ENCODE measurements at places on chromosomes 1 and 21.

- DNase-seq, result no peak
Measured at GRCh38 chr1:19735440-19736127, 64.1 kb downstream of the TMCO4 start.

- DNase-seq, result no peak
Measured at GRCh38 chr21:18549214-18549905, 145.8 kb upstream of the TMPRSS15 start.

GRCh38 chr1:56533197-56533596 lies 46.2 kb downstream of the PLPP3 start:
- DNase-seq, result no peak

DNA sequence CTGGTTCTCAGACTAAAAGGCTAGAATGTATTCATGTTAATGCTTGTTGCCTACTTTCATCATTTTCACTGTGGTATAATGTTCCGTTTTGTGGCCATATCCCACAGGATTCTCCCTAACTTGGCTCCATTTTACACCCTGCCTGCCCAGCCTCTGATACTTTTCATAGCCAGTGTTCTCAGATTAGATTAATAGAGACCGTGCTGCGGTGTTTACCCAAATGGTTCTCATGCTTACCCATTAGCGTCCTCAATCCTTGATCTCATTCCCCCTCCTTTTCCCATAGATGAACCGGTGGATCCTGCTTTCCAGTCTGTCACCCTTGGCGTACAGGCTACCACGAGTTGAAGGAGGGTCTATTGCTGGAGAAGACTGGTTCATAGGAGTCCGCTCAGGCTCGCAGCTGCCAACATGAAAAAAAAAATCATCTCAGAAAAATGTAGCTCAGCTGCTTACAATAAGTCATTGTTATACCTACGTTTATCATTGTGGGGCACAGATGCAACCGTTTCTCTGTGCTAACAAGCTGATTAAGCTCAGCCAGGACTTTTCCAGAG lies 78.7 kb downstream of the SETD4 start:
- DNase-seq, result no peak

- peak; percentile 50 for DNase-seq
Measured at GRCh38 chr1:214439352-214440119, 111.9 kb downstream of the PTPN14 start.

DNA sequence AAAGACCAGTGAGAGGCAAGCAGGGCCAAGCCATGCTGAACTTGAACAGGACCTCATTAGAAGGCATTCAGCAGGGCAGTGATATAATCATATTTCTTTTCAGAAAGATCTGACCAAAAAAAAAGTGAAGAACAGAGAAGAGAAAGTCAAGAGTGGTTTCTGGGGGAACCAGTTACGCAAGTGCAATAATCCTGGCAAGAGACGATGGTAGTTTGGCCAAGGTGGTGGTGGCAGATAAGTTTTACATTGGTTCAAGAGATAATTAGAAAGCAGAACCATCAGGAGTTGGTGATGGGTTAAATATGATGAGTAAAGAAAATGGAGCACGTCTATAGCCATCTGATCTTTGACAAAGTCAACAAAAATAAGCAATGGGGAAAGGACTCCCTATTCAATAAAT lies 54.3 kb downstream of the ZSWIM5 start:
- DNase-seq, result no peak

DNA sequence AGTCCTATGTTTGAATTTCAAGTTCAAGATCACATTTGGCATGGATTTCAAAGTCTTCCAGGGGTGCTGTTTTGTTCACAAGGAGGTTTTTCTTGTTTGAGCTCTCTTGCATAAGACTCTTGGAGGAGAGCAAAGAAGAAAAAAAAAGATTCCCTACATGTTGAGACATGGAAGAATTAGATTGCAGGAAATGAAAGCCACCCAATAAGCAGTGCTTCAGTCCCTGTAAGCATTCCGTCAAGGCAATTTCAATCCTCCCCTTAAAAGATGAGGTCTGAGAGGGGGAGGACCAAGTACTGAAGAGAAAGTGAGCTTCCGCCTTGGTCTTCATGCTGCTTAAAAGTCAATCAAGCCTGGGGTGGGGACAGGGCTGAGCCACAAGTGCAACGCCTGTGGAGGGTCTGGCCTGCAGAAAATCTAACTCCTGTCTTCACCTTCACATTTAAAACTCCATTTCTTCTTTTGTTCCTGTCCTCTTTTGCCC lies 50.2 kb downstream of the LPAR3 start:
- no peak for DNase-seq

GRCh38 chr1:179126338-179127060 lies 44.6 kb downstream of the TOR3A start:
- no peak for DNase-seq

DNA sequence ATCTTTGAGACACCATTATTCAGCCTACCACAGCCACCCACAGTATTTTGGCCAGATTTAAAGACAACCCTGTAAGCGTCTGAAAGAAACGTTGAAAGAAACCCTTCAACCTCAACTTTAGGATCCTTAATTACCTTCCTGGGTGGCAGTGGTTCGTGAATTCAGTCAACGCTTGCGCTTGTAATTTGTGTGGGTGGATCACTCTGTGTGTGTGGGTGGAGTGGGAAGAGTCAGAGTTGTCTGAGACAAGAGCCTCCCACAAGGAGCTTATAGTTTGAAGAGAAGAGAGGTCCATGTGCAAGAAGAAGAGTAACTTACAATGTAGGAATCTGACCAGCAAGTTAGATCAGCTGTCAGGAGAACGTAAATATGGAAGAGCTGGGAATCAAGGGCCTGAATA lies 8.4 kb downstream of the COQ8A start:
- DNase-seq, result no peak

- no peak for DNase-seq
Measured at GRCh38 chr1:156051011-156051725, 2.4 kb downstream of the UBQLN4 start.

GRCh38 chr1:50859657-50860056 lies 100.4 kb downstream of the FAF1 start:
- no peak for DNase-seq

DNA sequence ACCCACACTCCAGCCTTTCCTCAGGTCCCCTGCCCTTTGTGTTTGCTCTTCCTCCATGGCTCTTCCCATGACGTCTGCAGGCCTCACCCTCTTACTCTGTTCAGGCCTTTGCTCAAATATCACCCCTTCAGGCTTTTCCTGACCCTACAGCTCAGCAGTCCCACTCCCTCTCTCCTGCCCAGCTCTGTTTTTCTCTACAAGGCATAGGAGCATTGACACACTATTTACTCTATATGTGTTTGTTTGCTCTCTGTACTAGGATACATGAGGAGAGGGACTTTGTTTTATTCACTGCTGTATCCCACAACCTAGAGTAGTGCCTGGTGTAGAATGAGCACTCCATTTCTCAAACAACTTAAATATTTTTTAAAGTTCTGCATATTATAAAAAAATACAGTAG lies 107.4 kb upstream of the COA6 start:
- no peak for DNase-seq

DNA sequence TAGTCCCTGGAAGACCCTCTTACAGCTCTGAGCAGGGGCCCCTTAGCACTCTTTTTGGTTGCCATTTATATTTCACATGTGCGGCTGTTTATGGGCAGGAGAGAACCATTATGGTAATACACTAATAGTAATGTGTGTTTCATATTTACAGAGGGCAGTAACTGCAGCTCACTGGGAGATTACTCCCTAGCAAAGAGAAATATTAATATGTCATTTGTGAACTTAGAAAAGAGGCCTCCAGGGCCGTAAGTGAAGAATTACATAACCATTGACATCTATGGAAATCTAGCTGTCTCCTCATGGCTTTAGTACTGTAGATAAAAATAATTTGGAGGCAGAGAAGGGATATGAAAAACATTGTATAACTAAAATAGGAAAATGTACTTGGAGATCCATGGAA lies 23.4 kb upstream of the RGS16 start:
- no peak for DNase-seq

DNA sequence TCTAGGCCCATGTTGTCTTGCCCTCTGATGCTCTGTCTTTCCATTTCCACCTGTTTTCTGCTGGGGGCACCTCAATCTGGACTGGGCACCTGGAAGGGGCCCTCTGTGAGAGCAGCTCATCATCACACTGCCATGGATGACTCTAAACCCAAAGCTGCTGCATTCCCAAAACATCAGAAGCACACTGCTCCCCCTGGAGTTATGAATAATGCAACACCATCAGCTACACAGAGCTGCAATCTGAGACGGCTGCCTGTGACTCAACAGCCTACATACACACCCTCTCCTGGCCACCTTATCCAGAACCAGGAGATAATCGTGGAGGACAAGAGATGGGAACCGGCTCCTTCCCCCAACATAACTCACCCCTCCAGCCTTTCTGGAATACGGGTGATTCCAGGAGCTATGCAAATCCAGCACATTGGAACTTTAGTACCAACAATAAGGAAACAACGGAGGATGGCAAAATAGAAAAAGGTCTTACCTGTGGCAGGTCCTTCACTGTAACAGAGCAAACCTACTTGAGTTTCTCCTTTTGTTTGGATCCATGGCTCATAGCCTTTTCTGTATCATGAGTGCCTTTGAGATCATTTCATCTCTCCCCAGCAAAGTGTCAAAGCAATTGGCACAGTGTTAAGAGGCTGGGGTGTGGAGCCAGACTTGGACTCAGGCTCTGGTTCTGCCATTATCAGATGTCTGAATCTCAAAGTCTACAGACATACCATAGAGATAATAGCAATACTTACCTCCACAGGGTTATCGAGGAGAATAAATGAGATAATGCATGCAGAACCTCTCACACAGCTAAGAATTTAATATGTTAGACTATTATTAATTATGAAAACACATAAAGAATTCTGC lies 29.3 kb downstream of the AK2 start:
- DNase-seq, result no peak

DNA sequence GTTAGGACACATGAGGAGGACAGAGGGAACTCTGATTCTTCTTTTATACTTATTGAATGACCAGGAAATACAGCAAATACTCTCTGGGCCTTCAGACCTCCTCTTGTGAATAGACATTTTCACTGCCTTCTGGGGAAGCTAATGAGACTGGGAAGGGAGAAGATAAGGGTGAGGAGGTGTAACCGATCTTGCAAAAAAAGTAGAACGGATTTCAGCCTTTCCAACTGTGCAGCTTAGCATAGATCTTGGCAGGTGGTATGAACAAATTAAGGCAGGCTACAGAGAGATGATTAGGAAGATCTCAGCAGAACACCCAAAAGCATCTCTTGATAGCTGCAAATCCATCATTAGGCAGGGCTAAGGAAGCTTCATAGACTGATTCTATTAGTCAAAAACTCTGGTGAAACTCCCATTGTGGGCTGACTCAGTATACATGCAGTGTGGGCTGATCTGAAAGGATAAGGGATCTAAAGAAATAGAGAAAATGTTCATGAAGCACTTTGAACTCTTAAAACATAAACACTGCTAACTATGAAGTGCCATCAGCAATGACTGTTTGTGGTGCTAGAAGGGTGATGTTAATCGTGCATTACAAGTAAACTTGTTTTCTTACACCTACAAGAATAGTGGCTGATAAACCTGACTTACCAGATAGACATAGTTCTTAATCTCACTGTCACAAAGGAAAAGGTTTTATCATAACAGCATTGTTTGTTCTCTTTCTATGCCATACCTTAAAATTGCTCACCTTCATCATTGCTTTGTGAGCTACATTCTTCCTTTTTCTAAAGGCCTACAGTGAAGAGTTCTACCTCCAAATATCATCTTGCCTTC lies 85.5 kb upstream of the PALMD start:
- DNase-seq, result no peak

DNA sequence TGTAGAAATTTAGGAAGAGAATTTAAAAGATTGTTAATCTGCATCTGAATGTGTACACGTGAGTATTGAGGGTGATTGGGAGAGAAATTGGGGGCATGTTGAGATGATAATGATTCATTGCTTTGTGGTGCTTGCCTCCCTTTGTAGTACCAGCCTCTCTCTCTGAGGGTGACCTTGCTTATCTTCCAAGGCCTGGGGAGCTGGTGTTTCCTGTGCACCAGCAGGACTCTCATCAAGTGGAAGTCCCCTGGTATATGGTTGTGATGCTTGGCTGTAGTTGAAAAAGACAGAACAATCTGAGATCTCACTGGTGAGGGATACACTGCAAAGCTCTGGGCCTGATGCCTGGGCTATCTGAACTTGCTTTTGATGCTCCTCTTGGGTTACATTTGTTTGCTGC lies 4.0 kb downstream of the TCHHL1 start:
- no peak for DNase-seq

GRCh38 chr1:158035976-158036583 lies 42.6 kb downstream of the KIRREL1 start:
- DNase-seq, result no peak
